ENCODE measurements at places on chromosomes 2 and 18.

DNA sequence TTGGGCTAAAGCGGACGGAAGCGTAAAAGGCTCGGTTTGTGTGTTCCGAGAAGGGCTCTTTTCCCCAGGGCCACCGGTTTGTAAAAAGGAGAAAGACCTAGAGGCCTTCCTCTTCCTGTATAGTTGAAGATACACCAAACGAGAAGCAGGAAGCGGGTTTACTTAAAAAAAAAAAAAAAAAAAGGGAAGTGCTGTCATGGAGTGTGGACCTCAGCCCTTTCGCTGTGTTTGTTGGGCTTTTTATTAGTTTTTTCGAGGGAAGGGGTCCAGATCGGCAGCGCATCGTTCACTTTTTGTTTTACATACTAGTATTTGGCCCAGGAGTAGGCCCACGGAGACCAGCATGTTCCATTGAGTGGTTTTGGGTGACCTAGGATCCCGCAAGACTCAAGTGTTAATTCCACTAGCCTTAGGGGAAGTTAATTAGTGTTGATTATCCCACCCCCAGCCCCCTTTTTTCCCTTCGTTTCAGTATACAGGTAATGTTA, 676 bp downstream of the ACTR2 start:
- peak; percentile 46 for DNase-seq

DNA sequence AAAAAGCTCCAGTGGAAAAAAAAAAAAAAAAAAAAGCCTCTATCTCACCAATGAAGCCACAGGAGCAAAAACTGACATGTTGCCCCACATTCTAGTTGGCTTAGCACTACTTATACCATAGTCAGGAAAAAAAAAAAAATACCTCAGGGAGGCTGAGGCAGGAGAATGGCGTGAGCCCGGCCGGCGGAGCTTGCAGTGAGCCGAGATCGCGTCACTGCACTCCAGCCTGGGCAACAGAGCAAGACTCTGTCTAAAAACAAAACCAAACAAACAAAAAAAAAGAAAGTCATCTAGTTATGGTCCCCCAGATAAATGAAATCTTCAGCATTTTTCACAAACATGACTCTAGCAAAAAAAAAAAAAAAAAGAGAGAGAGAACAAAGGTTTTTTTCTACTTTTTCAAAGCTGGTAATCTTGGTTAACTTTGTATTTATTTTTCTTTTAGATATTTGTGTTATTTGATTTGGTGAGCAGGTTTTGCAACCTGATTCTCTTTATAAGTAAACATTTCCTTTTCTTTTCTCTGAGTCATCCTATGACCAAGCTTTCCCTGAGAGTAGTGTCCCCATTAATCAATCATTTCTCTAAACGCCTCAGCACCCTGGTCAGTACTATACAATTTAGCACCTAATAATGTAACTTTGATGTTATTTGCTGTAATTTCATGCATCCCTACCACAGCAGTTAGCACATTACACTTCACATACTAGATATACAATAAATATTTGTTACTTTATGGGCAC, 273.7 kb upstream of the PIK3C3 start:
- no peak for DNase-seq

- DNase-seq: no peak
These were observed 17.8 kb downstream of the FAM110C start for GRCh38 chr2:28406-28975.

DNA sequence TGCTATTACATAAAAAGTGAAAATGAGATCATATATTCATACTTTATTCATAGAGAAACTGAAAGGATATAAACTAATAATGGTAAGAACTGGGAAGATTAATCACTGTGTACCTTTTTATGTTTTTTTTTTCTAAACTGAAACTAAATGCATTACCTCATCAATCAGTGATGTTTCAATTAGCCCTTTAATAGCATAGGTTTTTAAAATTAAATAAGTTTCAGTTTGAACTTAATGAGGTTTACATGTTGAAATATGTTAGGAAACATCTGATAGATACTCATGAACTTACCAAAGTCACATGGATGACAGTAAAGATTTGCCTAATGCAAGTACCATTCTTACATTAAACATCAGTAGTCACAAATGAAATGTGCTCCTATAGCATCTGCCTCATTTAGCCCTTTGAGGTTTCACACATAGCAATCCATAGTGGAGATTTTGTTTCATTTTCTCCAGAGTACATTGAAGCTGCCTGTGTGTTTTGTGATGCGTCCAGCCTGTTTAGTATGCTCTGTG, 8.9 kb downstream of the MAPRE2 start:
- no peak for DNase-seq

- no peak for DNase-seq
These were observed 651.1 kb upstream of the ID2 start for GRCh38 chr2:8030573-8031303.

- no peak for DNase-seq
These were observed 900.7 kb upstream of the SOX11 start for GRCh38 chr2:4791488-4791887.

DNA sequence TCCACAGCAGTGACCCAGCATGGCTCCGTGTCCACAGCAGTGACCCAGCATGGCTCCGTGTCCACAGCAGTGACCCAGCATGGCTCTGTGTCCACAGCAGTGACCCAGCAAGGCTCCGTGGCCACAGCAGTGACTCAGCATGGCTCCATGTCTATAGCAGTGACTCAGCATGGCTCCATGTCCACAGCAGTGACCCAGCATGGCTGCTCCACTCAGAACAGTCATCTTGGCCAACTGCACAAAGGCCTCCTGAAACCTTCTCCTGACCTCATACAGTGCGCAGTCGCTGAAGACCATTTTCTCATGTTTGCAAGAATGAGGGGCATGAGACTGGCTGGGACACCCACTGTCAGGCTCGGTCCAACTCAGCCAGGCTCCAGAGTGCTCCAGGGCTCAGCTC, 333.4 kb upstream of the RAB6C start:
- no peak for DNase-seq

- no peak for DNase-seq
These were observed 430 bp downstream of the BIN1 start for GRCh38 chr2:127106457-127106990.

GRCh38 chr2:68921646-68922045, 31.0 kb downstream of the GKN2 start:
- no peak for DNase-seq

GRCh38 chr2:120881981-120882788, 146.5 kb downstream of the GLI2 start:
- no peak for DNase-seq

GRCh38 chr2:28661589-28662001, 90.0 kb upstream of the PPP1CB start:
- no peak for DNase-seq

DNA sequence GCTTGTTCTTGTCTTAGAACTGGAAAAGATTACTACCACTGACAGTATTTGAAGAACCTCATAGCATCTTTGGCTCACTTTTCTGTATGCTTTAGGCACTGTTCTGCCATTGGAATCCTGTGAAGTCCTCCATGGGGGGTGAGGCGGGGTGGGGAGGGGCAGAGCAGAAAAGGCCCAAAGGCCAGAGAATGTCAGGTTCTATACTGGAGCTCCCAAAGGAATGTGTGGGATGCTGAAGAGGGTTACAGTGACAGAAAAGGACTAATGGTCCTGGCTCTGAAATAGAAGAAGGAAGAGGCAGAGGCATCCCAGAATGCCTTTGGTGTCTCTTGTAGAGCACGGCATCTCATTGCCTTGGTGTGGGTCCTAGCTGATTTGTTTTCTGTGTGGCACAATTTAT, 141.9 kb downstream of the HAUS1 start:
- DNase-seq: no peak

DNA sequence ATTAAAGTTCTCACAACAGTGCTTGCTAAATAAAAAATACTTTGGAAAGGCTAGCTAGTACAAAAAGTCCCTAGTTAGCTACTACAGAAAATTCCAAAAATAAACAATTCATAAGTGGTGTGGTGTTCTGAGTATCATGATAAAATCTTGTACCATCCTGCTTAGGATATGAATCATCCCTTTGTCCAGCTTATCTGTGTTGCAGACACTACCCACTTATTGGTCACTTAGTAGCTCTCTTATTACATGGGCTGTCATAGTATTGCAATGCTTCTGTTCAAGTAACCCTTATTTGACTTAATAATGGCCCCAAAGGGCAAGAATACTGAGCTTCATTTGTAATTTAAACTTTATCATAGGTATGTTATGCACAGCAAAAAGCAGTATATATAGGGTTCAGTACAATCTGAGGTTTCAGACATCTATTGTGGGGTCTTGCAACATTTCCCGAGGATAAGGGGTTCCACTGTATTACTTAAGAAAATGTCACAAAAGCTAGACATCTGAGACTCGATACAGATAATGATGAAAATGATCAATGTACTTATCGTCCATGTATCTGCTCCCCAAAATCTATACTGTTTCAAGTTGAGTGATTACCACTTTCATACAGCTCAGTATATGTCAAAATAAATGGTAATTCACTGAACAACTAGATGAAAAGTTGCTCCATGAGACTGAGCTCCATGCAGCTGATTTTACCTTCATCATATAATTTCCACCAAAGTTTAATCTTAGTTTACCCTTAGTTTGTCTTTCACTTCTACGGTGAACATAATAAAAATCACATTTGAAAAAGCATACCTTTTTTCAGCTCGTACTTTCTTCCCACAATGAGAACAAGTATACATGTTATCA, 93.8 kb downstream of the C2orf74 start:
- DNase-seq: no peak

GRCh38 chr2:179769323-179769722, 92.1 kb downstream of the ZNF385B start:
- no peak for DNase-seq

- DNase-seq: no peak
These were observed 293.6 kb downstream of the DSEL start for GRCh38 chr18:67222887-67223286.

DNA sequence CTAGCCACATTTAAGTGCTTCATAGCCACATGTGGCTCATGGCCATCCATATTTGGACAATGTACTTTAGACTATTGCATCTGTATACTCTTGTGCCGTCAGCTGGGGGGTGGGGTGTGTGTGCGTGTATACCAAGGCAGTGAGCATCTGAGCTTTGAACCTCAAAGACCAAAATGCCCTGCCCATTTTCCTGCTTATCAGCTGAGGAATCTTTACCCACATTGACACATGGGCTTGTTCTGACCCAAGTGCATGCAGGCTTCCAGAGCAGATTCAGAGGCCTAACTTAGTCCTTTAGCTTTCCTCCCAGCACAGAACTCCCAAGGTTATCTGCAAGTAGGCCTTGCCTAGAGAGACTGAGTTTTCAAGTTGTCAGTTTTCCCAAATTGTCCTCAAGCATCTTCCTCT, 11.1 kb upstream of the MOCOS start:
- no peak for DNase-seq

- DNase-seq: no peak
These were observed 18.9 kb downstream of the SAG start for GRCh38 chr2:233326500-233326899.

GRCh38 chr18:43650426-43650825, 373.1 kb upstream of the SYT4 start:
- DNase-seq: no peak

DNA sequence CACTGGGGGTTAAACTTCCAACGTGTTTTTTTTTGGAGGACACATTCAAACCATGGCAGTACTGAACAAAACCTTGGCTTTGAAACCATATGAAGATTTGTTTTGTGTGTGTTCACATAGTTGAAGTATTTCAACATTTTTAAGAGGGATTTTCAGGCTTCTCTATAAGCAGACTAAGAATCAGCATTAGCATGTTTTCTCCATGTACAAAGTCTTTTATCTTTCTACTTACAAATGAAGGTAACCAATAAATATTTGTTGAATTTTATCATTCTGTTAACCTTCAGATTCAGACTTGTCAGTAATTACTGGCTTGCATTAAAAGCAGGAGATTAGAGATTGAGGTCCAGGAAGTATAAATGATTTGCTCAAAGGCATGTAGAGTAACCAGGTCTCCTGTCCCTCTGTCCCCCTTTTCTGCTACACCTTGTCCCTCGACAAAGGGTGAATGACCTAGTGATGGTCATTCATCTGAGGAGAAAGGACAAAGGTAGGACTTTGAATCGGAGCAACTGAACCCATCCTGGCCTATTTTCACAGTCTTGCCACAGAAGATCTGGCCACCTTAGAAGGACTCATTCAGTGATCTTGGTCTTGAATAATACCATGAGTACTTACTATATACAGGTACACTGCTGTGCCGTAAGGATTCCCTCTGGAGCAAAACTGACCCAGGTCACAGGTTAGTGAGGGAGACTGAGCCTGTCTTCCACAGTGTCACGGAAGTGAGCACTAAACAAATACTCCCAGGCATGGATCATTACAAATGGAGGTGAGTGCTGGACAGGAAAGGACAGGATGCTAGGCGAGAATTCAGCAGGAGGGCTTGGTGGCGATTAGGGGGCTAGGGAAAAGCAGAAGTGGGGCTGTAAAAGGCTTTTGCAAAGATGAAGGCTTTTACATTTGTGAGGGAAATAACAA, 2.2 kb upstream of the MYCN start:
- DNase-seq: no peak

GRCh38 chr18:10025711-10026670, 112.2 kb downstream of the VAPA start:
- no peak for DNase-seq

DNA sequence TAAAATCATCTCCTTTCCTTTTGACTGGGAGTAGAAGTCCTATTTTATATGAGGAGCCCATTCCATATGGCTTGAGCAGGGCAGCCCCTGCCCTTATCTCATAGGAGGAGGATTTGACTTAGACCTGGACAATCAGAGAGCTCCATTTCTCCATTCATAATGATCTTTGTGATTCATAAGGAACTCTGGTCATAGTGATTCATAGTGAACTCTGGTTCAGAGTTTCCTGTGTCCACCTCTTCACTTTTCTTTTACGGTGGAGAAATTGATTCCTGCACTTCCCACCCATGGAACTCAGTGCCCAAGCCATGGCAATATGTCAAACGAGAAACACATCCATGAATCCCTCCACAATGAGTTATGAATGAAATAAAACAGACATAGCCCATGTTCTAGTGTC, 12.8 kb upstream of the MYO3B start:
- no peak for DNase-seq

All from CD4-positive, alpha-beta T cell treated with Interleukin-1 beta for 1 hour (primary cell).